ENCODE measurements at places on chromosomes 2 and 18.

GRCh38 chr2:41326851-41327250 is 721.0 kb upstream of the PKDCC start:
- no peak for DNase-seq

- DNase-seq: no peak
Observed at GRCh38 chr2:119748135-119748534, 11.6 kb upstream of the PTPN4 start.

- no peak for DNase-seq
Observed at GRCh38 chr2:45833301-45833967, 182.0 kb downstream of the PRKCE start.

DNA sequence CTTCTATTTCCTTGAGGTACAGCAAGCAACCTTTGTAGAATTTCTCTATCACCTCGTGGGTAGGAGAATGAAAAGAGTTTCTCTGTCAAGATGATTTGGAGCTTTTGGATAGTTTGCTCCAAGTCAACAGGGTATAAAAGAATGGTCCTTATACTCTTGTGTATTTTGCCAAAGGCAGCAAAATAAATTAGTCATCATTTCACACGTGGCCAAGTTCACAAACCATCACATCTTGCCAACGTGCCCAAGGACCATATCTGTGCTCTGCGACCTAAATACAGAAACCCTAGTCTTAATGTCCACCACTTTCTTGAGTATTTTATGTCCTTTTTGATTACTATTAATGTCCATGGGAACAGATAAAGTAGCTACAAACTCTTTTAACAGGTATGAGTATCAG is 262.9 kb downstream of the AFF3 start:
- DNase-seq: no peak

Data from stimulated activated CD4-positive, alpha-beta T cell treated with anti-CD3 and anti-CD28 coated beads, Interleukin-1b, Interleukin-23, amount 100 ng/mL, for 4 hours (primary cell).